Stimulated activated CD4-positive, alpha-beta T cell treated with anti-CD3 and anti-CD28 coated beads, Interleukin-2, amount 100 ng/mL, for 48 hours (primary cell): ENCODE measurements at places on chromosomes 4 and X.
A peak's percentile ranks its signal among the peaks of the same experiment; 100 is the strongest.

GRCh38 chr4:26124753-26125321 lies 196.0 kb upstream of the RBPJ start:
- no peak for DNase-seq

DNA sequence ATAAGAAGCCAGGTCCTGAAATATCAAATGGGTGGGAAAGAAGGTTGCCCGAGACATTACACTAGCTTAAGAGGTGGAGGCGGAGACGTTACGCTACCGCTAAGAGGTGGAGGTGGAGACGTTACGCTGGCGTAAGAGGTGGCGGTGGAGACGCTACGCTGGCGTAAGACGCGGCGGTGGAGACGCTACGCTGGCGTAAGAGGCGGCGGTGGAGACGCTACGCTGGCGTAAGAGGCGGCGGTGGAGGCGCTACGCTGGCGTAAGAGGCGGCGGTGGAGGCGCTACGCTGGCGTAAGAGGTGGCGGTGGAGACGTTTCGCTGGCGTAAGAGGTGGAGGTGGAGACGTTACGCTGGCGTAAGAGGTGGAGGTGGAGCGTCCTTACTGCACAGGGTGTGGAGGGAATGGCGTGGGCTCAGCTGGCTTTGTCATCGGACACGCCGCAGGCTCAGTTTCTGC lies 12.8 kb downstream of the CYP4V2 start:
- DNase-seq, result no peak

DNA sequence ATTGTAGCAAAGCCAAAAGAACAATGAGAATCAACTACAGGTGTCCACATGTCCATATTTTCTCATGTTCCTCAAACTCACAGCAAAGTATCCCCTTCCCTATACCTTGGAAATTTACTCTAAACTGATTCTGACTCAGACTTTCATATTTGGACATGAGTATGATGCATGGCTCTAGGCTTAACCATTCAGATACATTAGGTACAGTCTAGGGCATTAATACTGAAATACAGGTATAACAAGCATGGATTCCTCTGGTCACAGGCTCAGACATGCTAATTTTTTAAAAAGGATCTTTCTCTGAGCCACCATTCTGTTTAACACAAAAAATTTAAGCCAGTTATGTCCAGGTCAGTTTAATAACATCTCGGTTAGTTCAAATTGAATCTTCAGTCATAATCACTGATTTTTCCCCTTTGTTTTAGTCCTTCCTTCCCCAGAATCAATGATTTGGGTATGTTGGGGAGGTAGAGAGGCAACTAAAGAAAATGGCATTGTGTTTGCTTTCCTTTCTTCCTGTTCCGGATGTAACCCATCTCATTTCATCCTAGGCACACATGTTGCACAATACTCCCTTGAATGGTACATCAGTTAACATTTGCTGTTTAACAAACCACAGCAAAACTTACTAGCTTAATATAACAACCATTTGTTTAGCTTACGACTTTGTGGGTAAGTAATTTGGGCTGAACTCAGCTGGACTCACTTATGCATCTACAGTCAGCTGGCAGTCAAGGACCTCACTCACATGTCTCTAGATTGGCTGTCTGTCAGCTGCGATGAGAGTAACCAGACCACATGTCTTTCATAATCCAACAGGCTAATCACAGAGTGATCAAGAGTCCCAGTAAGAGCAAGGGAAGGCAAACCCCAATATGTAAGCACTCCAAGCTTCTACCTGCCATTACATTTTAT lies 75.3 kb upstream of the GRIA3 start:
- no peak for DNase-seq

GRCh38 chrX:45172890-45173289 lies 27.8 kb downstream of the DIPK2B start:
- DNase-seq, result no peak

- no peak for DNase-seq
Observed at GRCh38 chr4:107709916-107710315, 10.1 kb downstream of the PAPSS1 start.

GRCh38 chr4:159197260-159197884 lies 94.5 kb downstream of the RAPGEF2 start:
- no peak for DNase-seq

- DNase-seq, result no peak
Observed at GRCh38 chr4:107299646-107300045, 263.5 kb upstream of the DKK2 start.

- no peak for DNase-seq
Observed at GRCh38 chrX:38651625-38652601, 90.6 kb downstream of the TSPAN7 start.

DNA sequence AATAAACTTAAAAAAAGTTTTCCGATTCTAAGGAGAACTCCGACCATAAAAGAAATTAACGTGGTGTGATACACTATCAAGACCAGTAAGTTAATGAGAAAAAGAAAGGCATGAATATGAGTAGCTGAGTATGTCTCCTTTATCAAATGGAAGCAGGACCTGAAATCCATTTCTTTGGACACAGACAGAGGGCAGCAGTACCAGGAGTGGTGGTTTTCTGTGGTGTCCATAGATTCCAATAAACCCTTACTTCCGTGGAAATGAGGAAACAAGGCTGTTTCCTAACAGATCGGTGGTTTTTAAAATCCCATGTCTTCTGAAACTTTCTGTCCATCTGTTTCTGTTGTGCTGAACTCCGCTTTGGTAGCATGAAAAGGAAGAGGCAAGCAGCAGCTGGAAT lies 128.5 kb upstream of the TSPAN5 start:
- no peak for DNase-seq

GRCh38 chr4:188092824-188093223 lies 16.6 kb downstream of the TRIML2 start:
- DNase-seq, result no peak

- DNase-seq, result no peak
Observed at GRCh38 chr4:173367946-173368345, 2.8 kb upstream of the SAP30 start.

DNA sequence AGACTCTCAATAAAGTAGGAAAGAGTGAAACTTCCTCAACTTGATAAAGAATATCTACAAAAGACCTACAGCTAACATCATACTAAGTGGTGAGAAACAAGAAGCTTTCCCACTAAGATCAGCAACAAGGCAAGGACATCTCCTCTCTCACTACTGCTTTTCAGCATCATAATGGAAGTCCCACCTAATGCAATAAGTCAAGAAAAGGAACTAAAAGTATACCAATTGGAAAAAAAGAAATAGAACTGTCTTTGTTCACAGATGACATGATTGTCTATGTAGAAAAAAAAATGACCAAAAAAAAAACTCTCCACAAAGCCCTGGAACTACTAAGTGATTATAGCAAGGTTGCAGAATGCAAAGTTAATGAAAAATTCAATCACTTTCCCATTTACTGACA lies 25.1 kb upstream of the SH3RF1 start:
- DNase-seq, result no peak

DNA sequence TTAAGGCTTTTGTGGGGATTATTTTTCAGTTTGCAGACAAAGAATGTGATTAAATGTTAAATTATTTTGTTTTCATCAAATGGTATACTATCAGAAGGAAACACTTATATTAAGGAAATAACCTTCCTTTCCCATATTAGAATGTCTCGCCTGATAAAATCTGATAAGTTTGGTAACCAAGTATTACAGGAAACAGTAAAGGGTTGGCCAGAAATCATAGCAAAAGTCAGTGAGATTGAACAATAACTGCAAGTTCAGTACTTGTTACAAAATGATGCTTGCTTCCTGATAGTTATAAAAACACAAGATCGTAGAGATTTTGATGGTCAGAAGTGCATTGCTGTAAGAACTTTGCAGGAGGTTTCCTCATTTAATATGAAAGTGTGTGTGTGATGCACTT lies 40.5 kb downstream of the FABP2 start:
- no peak for DNase-seq

DNA sequence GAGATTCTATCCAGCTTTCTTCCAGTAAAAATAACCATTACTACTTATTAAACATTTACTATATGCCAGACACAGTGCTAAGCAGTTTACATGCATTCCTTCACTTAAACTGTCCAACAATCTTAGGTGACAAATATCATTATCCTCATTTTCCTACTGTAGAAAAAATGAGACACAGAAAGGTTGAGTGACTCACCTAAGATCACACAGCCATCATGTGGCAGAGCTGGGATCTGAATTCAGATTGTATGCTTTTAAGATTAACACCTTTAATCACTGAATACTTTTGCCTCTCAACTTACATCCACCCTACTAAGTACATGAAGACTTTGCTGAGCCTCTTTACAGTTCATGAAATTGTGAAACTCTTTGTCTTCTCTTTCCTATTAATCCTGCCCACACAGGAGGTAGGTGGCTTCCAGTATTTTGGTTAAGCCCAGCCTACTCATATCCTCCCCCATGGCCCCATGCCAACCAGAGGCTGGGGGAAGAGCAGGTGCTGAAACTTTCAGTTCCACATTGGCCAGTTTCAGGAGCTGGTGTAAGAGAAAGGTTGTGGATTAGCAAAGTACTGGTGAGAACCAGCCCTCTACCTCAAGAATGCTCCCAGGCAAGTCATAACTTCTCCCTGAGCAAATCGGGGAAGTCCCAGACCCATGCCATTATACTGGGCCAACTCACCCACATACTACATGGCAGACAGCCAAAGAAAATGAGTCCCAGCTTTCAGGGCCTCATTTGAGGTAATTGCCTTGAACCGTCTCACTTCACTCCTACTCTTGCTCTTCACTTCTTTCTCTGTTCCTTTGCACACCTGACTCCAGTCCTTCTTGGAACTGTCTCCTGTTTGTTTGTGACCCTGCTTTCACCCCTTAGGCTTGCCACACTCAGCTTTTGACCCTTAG lies 211.1 kb downstream of the GUCY2F start:
- peak; percentile 17 for DNase-seq

GRCh38 chr4:90128961-90129495 lies 1.8 kb downstream of the CCSER1 start:
- DNase-seq, result no peak

DNA sequence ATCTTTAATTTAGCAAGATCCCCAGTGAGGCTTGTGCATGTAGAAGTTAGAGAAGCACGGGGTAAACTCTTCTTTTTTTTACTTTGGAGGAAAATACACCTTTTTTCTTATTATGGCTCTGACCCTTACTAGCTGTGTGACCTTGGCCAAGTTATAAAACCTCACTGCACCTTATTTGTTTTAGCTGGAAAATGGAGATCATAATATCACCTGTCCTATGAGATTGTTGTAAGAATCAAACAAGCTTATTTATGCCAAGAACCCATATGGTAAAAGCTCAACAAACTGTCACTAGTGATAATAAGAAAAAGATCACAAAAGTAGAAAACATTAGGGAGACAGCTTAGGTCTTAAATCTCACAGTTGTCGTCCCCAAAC lies 126.6 kb downstream of the PTTG2 start:
- DNase-seq, result no peak

DNA sequence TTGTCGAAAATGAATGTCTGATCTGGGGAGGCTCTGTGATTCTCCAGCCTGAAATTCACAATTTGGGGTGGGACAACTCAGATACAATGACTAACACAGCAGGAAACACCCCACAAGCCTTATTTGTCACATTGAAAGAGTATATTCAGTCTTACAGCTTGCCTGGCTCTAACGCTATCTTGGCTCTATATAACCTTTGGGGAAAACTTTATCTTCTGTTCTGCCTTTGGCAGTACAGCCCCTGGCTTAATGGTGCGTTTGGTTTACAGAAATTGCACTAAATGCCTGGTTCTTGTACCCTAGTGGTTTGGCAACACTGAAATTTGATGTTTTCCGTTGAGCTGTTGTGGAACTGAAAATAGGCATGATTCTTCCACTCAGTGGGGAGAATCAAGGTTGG lies 178.1 kb upstream of the VEGFC start:
- DNase-seq, result no peak

GRCh38 chr4:22062676-22063075 lies 114.1 kb upstream of the KCNIP4 start:
- DNase-seq, result no peak

DNA sequence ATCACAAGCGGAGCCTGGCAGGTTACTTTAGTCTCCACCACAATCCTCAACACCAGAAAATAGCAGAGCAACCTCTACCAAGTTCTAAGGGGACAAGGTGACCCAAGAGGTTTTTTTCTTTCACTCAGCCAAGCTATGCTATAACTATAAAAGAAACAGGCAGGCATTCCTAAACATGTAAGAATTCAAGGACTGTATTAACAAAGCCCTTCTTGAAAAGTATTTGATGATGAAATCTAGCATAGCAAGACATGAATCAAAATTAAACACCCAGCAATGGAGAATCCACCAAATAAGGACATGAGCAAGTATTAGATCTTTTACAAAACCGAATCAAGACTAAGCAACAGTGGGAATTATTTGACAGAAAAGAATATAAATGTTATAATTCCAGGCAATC lies 25.7 kb upstream of the C1QTNF7 start:
- no peak for DNase-seq

DNA sequence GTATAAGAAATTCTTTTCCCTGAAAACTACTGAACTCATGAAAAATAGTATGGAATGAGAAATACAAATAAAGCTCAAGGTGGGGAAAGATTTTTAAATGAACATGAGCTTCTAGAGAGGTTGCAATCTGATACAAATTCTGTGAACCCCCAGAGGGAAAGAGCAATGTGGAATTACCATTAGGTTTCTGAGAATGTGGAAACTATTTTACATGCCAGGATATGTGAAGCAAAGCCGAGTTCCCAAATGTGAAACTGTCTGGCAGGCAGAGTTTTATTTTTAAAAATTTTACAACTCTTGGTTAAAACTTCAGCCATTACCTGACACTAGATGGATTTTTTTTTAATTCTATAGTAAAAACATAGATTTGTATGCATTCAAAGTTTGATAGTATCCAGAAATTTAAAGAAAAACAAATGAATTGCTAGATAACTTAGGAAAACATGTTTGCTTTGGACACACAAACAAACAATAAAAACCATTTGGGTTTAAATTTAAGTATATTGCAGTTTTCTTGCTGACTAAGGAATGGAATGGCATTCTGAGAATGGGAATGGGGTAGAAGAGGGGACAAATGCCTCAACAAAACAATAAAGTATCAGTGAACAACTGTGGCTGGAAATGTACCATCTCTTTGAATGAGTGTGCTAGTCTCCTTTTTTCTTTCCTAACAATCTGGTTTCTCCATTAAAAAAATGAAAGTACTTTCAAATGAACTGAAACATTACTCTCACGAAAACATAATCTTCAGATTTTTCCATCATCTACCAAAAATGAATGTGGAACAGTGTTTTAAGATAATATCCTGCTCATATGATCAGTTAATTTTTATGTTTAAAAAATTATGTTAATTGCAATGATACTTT lies 99.6 kb downstream of the PCDH18 start:
- no peak for DNase-seq

GRCh38 chrX:1424147-1424851 lies 28.4 kb downstream of the ASMTL start:
- no peak for DNase-seq

DNA sequence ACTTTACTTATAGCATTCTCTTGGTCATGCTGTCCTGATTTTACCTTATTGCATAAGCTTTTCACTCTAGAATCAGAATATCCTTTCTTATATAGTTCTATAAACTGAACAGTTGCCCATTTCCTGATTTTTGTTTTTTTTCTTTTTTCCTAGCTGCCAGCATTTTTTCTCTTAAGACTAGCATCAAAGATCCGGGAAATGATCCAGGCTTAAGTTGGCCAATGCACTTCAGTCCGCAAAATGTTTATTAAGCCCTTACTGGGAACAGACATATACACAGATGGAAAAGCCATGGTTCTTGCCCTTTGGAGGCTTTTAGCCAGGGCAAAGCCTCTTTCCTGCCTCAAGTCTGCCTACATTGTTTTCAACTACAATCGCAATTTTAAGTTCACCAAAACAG lies 10.1 kb upstream of the BMP2K start:
- no peak for DNase-seq
